GM04504 (cell line): ENCODE measurements at places on chromosomes 5 and 9.

- DNase-seq, result no peak
Measured at GRCh38 chr9:130766021-130766926, 68.8 kb upstream of the ABL1 start.

DNA sequence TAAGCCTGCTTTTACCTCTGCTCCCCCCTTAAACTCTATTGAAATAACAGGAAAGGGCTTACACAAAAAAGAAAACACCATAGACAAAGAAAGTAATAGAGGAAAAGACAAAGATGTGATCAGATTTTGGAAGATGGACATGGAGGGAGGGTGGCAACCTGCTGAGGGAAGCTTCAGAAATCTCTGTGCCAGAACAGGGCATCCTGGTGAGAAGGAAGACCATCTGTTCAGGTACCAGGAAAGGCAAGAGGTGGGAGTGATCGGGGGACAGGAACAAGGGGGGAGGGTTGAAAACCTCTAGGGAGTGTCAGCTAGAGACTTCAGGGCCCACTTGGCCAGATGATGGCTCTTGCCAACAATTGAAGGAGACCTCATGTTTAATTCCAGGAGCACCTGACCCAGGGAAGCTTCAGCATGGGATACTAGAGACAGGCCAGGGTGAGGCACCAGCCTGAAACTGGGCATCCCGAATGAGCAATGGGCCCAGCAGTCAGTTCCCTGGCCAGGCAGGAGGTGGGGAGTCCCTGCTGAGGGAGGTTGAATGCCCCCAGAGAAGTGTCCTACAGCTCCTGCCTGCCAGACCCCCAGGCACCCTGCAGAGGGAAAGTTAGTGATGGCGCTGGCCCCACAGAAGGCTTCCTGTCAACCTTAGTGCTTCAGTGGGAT, 8.2 kb downstream of the SQSTM1 start:
- DNase-seq, result no peak

DNA sequence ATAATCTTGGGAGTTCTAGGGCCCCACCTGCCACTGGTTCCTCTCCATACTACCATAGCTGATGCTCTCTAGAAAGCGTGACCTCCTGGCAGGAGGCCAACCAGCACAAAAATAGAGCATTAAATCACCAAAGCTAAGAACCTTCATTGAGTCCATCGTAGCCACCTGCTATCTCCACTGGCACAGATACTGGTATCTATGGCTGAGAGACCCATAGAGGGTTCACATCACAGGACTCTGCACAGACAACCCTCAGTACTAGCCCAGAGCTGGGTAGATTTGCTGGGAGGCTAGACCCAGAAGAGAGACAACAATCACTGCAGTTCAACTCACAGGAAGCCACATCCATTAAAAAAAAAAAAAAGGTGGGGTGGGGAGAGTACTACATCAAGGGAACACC, 509.1 kb downstream of the DTWD2 start:
- no peak for DNase-seq

DNA sequence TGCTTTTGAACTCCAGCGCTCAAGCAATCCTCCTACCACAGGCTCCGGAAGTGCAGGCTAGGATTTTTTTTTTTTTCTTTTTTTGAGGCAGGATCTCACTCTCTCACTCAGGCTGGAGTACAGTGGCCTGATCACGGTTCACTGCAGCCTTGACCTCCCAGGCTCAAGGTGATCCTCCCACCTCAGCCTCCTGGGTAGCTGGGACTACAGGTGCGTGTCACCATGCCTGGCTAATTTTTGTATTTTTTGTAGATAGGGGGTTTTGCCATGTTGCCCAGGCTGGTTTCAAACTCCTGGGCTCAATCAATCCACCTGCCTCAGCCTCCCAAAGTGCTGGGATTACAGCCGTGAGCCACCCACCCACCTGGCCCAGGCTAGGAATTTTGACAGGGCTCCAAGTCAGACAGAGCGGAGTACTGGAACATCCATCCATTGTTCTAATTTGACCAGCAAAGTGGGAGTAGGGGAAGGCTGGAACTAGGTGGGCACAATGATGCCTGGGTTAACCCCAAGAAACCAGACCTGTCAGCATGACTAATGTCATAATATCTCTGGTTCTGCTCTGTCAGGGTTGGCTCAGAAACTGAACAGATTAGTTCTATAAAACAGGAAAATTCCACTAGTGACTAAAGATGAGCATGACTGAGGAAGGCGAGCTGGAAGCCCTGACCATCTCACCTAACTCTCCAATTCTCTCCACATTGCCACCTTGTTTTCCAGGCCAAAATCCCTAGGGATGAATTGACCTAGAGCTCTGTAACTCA, 9.2 kb downstream of the ZBTB5 start:
- DNase-seq, result no peak

- DNase-seq, result no peak
Measured at GRCh38 chr5:159257007-159257406, 6.1 kb upstream of the UBLCP1 start.

- DNase-seq, result no peak
Measured at GRCh38 chr5:90528601-90529193, 687 bp downstream of the LYSMD3 start.

DNA sequence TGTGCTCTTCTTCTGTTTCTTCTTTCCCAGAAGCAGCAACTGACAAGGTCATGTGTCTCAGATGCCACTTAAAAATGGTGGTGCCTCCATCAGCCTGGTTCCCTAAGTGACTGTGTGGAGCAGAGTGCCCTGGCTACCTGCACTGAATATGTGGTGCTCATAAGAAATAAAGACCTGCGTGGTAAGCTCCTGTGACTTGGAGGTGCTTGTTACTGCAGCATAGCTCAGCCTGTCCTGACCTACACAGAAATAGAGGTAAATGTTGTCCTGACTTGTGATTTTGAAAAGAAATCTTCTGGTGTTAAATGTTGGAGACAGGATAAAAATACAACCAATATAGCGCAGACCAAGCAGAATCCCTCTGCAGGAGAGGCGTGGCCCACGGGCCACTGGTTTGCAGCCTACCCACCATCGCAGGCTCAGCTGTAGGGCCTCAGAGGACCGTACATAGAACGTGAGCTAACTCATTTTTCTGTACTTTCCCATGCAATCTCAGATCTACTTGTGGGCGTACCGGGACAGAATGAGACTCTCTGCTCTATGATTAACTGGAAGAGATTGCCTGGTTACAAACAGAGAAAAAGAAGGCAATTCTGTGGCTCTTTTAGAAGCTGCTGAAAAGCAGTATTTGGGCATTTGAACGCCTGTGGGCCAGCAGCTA, 79.4 kb upstream of the UNC5A start:
- DNase-seq, result no peak

DNA sequence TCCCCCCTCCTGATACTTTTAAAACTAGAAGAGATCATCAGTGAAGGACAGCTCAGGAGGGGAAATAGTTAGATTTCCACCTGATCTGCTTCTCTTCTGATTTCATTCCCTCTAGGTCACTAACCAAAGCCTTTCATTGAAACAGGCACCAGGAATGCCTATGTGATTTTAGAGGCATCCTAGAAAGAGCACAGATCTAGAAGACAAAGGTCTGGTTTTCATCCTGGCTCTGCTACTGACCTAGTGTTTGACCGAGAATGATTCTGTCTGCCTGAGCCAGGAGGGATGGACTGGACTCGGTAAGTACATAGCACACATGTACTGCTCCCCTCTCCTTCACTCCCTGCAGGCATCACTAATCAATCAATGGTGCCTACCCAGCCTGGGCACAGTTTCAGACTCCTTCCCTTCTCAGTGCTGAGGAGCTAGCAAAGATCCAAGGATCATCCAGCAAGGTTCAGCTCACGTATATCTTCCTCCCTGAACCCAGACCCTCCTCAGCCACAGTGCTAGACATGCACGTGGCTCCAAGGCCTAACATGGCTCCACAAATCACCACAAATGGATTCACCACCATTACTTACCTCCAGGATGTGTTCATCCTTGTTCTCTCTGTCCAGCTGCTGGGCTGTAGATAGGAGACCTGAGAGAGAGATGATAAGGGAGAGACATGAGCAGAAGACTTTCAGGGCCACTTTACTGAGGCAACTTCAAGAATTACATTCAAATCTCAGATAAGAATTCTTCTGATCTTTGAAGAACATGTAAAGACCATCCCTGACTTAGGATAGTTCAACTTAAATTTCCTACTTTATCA, 35.2 kb downstream of the FAT2 start:
- no peak for DNase-seq

DNA sequence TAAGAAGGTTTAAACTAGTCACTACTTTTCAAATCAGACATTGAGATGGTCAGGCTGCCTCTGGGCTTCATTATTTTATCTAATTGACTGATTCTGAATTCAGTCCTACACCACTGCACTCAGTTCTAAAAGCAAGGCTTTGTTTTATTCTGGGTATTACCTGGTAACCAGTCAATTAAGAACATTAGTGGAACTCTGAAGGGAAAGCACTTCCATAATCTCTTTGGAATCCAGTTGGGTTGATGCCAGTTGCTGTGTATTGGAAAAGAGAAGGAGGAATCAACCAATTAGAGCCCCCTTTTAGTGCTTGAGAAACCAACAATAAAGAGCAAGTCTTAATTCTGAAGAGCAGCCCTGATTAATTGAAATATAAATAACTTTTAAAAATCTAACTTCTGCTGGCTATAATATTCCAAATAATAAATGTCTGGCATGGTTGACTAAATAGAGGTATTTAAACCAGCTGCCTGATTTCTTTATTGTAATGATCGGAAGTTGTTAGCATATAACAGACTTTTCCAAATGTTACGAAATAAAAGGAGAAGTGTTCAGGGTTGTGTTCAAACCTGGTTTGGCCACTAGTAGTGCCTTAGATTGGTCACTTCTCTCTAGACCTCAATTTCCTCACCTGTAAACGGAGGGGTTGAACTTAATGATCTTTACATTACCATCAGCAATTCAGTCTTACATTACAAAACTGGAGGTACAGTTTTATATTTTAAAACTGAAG, 32.0 kb downstream of the CPEB4 start:
- DNase-seq, result no peak

DNA sequence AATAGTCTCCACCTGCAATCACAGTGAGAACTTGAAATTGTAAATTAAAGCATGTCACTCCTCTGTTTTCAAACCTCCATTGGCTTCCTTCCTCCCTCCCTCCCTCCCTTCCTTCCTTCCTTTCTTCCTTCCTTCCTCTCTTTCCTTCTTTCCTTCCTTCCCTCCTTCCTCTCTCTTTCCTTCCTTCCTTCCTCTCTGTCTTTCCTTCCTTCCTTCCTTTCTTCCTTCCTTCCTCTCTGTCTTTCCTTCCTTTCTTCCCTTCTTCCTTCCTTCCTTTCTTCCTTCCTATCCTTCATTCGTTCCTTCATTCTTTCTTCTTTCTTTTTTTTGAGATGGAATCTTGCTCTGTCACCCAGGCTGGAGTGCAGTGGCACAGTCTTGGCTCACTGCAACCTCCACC, 595.0 kb upstream of the ZNF608 start:
- DNase-seq, result no peak

- DNase-seq, result no peak
Measured at GRCh38 chr5:154207204-154207603, 16.7 kb downstream of the GALNT10 start.

GRCh38 chr5:159132429-159133040, 32.8 kb upstream of the EBF1 start:
- no peak for DNase-seq

DNA sequence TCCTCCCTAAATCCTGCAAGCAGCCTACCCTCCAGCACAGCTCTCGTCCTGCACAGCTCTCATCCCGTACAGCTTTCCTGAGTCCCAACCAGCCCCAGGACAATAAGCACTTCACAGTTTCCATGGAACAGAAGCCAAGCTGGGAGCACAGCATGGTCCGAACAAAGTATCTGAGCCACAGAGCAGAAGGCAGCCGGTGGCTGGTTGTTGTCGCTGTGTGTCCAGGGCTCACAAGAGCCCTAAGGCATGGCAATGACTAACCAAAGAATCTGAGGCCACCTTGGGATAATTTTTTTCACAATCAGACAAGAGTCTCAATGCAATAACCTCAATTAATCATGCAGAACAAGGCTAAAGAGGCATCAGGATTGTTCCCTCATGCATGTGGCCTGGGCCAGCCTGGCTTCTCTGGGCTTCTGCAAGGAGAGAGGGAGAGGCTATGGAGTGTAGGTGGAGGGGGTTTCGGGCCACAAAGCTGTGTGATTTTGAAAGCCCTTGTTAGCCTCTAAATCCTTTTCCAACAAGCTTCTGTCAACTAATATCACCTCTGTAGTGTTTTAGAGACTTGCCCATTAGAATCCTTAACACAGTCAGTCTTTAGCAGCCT, 323.4 kb downstream of the PIK3R1 start:
- DNase-seq, result no peak

DNA sequence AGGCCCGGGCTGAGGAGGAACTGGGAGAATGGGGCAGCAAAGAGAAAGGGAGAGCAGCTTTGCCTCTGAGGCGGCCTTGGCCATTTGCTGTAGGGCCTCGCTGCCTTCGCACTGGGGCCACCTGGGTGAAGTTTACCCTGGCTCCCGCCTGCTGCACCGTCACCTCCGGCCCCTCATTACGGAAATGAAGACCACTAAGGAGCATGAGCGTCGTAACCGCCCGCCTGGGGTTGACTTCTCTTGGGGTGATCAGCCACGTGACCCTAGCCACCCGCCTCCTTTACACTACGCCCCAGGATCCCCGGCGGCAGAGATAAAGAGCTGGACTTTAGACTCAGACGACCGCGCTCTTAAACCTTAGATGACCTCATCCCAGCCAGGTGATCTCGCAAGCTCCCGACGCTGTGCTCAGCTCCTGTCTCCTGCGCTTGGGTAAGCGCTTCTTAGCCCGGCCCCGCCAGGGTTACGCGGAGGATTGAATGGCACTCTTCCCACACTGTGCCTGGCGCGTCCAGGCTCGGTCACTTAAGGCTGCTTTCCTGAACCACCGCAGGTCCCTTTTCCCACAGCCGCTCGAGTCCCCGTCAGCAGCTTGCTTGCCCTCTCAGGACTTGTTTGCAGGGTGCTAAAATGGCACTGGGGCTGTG, 107.9 kb upstream of the LARP1 start:
- no peak for DNase-seq

DNA sequence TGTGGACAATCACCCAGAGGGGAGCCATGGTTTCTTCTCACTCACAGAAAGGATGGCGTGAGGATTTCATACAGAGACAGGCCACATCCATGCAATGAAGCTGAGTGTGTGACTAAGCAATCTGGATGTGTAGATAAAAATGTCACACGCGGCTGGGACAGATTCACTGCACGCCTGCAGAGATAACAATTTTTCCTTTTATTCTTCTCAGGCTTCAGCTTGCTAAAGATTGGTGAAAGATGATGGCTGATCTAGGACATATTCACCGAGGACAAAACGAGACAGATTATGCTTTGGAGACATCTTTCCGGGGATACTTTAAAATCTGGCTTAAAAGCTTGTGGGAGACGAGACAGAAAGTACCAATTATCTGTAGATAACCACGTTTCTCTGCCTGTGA, 313.9 kb upstream of the TRPC7 start:
- DNase-seq, result no peak

DNA sequence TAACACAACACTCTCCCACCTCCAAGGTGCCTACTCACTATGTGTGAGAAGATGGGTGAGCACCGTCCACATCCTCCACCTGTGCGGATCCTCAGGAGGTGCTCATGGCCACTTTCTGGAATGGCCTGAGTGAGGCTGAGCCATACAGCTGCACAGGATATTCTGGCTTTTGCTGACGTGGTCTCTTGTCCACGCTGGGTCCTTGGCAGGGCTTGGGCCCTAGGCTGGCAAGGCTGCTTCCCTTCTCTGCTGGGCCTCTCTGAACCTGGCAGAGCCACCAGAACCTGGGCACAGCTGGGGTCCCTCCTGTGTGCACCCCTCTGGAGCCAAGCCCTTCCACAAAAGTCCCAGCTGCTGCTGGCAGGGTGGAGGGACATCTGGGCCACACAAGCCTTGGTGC, 56.4 kb upstream of the IER5L start:
- no peak for DNase-seq
